ENCODE measurements at places on chromosomes 16 and 17.

DNA sequence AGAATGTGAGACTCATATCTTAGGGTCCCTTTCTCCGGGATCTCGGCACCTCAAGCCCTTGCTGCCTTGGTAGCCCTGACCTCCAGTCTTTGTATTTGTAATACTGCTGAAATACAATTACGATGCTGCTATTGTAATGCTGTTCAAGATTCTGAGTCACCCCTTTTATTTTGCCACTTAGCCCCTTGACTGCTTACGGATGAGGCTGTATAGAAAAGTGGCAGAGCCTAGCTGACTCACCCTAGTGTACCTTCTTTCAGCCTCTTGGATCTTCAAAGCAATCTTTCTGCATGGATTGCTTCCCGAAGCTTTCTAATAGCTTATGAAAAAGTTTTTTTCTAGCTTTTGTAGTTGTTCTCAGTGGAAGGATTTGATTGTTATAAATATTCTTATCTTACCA is 187.9 kb downstream of the KCNJ2 start:
- no peak for DNase-seq

GRCh38 chr17:52451294-52451861 is 292.9 kb upstream of the CA10 start:
- DNase-seq = no peak

- no peak for DNase-seq
These were observed 113.2 kb downstream of the MSI2 start for GRCh38 chr17:57369509-57369945.

GRCh38 chr16:71894921-71895678 is at the start of gene IST1:
IST1 (plus strand) TSS chr16:71895531; CDS start chr16:71915641, 20,110 bp downstream.
- peak; percentile 98 for DNase-seq

DNA sequence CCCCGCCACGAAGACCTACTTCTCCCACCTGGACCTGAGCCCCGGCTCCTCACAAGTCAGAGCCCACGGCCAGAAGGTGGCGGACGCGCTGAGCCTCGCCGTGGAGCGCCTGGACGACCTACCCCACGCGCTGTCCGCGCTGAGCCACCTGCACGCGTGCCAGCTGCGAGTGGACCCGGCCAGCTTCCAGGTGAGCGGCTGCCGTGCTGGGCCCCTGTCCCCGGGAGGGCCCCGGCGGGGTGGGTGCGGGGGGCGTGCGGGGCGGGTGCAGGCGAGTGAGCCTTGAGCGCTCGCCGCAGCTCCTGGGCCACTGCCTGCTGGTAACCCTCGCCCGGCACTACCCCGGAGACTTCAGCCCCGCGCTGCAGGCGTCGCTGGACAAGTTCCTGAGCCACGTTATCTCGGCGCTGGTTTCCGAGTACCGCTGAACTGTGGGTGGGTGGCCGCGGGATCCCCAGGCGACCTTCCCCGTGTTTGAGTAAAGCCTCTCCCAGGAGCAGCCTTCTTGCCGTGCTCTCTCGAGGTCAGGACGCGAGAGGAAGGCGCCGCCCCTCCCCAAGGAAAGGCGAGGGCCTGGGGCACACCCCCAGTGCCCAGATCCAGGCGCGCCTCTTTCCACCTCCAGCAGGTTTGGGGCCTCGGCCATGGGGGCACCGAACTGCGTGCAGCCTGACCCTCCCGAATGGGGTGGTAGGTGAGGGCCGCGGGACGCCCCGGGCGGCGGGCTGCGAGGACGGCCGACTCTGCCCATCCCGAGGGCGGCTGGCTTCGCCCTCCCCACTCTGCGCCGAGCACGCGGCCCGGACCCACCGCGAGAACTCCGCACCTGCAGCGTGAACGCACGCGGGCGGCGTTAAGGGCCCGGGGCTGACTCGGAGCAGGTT is 664 bp downstream of the HBQ1 start:
- peak; percentile 39 for DNase-seq

- no peak for DNase-seq
These were observed 292.0 kb upstream of the CCL2 start for GRCh38 chr17:33962857-33963655.

GRCh38 chr16:89050868-89051311 is 42.8 kb upstream of the ACSF3 start:
- no peak for DNase-seq

GRCh38 chr16:27549464-27549745 is 308 bp downstream of the GTF3C1 start:
- DNase-seq = no peak

- DNase-seq = no peak
These were observed 2.1 kb downstream of the FHOD1 start for GRCh38 chr16:67245186-67245585.

DNA sequence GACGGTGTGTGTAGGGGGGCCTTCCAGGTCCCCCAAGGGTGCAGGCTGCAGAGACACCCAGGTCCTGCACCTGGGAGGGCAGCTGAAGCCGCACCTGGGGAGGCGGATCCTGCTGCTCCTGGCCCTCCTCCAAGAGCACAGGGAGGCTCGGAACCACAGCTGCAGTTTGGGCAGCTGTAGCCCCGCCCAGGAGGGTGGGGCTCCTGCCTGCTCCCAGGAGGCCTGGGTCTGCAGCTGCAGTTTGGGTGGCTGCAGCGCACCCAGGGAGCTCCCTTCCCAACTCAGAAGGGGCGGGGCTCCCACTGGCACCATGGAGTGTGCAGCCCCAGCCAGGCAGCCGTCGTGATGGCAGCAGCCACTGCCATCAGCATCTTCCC is 69.4 kb upstream of the NKD1 start:
- DNase-seq = no peak

GRCh38 chr17:2593821-2594721 is 617 bp downstream of the PAFAH1B1 start:
- peak; percentile 89 for DNase-seq

DNA sequence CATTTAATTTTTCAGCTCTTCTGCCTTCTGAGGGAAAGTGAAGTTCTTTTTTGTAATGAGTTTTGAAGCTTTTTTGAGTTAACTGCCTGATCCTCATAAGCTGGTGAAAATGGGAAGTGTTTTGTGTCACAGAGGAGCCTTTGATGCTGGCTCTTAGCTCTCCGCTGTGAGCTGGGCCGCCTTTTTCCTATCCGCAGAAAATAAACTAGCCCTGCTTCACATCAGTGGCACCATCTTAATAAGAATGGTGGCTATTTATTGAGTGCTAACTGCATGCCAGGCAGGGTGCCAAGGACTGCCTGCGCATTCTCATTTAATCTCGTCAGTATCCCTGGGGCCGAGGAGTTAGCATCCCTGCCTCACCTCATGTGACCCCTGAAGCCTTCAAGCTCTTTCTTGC is 309.0 kb downstream of the CPPED1 start:
- DNase-seq = no peak

- peak; percentile 89 for DNase-seq
These were observed 7.0 kb upstream of the ARHGAP23 start for GRCh38 chr17:38421171-38421841.

- DNase-seq = no peak
These were observed 27.1 kb downstream of the ARSG start for GRCh38 chr17:68318103-68318991.

GRCh38 chr17:3722716-3723115 is 987 bp upstream of the HASPIN start:
- DNase-seq = no peak

DNA sequence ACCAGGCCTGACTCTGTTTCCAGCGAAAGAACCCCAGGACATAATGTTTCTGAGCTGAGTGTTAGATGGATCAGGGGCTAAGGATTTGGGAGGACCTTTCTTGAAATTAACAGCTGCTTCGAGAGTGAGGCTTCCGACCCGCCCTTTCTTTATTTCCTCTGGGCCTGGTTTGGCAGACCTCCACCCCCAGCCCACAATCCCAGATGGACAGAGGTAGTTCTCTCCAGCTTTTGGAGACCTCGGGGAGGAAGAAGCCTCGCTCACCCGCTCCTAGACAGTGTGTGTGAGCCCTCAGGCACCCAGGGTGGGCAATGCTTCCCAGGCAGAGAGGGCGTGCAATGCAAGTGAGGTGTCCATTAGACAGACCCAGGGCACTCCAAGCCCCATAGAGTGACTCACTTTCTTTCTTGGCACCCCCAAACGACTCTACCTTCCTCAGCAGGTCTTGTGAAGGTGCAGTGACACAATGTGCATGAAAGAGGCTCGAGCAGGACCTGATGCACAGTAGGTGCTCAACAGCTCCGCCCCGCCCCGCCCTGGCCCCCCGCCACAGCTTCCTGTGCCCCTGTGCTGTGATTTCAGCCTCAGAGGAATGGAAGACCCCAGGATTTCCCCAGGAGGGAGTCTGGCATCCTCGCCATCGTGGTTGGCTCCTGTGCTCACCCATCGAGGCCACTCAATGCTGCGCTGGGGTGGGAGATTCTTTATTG is 50.7 kb upstream of the TOB1 start:
- DNase-seq = no peak

DNA sequence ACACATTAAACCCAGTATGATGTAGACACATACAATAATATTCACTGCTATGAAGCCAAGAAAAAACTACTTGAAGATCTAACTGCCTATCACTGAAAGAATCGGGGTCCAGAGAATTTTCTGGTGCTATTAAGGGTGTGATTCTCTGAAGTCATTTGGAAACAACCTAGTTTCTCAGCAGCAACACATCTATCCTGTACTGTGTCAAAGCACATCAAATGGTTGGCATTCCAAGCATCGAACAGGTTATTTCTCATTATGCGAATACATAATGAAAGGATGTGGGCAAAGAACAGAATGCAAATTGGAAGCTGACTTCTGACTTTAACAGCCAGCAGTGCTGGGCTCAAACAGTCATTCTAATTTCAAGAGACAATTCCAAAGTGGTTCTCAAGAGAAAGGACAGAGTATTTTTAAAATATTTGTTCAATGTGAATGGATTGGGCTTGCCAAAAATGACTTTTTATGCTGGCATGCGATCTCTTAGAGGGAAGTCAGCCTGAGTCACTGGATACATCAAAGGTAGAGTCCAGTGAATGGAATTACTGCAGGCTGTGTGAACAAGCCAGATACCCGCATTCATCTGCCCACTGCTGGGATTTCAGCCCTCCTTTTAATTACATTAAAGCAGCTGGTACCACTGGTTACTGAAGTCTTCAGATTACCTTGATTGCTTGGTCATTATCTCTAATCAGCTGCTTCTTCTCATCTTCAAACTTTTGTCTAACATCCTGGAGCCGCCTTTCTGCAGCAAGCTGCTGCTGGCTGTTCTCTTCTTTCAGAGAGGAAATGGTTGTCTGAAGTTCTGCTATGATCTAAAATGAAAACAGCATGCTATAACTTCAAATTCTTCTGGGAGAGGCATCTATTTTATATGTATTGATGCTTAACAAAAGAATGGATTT is 181.2 kb upstream of the AXIN2 start:
- DNase-seq = peak; percentile 32

GRCh38 chr17:213286-214105 is 32.0 kb upstream of the DOC2B start:
- DNase-seq = no peak

DNA sequence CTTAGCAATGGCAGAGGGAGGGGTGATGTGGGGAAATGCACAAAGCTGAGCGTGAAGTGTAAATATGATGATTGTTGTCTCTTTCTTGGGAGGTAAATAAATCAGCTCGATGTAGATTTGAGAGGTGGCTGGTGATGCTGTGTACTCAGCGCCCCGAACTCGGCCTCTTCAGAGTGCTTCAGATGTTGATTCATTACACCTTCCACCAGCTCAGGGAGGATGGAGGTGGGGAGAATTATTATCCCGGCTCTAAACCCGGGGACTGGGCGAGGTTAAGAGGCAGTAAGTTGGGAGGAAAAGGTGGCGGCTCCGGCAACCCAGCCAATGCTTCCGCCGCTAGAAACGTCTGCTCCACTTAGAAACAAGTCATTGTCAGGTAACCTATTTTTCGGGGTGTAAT is 86.5 kb downstream of the RPA1 start:
- no peak for DNase-seq

- DNase-seq = no peak
These were observed 5.1 kb upstream of the HSBP1 start for GRCh38 chr16:83802554-83803205.

DNA sequence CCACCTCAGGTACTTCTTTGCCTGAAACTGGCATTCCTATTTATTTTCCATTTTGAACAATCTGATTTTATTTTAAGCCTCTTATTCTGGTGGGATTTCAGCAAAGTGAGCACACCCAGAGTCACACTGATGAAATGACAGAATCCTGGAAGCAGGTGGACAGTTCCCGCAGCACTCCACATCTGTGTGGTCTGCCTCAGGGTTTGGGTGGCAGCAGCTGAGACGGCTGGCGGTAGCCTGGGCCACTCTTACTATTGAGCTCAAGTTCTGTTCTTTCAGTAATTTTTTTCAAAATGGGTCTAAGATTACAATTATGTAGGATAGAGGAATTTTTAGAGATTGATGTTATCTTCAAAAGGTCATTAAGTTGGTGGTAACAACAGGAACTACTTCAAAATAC is 32.5 kb upstream of the ENDOV start:
- no peak for DNase-seq

- no peak for DNase-seq
These were observed 4.9 kb upstream of the HIGD1B start for GRCh38 chr17:44842748-44843147.

- DNase-seq = peak; percentile 19
These were observed 7.8 kb downstream of the WDR81 start for GRCh38 chr17:1732241-1732832.

DNA sequence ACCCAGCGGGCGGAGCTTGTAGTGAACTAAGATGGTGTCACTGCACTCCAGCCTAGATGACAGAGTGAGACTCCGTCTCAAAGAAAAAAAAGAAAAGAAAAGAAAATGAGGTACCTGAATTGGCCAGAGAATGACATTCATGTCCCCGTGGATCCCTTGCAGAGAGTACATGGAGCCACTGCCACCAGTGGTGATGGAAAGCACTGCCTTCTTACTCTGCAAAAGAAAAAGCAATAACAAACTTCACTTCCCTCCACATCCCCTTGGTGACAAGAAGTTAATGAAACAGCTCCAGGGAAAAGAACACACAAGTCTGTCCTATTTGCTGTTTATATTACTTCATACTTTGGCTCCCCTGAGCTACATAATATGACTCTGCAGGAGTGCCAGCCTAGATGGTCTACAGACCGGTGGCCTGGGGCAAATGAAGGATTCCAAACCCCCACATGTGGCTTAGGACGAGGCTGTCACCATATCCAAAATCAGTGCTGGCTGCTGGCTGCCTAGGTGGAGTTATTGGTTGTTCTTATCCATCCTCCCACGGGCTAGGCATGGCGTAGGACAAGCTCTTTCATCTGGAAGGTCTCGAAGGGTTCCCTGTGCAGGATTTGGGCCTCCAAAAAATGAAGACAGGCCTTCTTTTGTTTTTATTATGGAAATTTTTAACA is 13.3 kb downstream of the NQO1 start:
- no peak for DNase-seq

DNA sequence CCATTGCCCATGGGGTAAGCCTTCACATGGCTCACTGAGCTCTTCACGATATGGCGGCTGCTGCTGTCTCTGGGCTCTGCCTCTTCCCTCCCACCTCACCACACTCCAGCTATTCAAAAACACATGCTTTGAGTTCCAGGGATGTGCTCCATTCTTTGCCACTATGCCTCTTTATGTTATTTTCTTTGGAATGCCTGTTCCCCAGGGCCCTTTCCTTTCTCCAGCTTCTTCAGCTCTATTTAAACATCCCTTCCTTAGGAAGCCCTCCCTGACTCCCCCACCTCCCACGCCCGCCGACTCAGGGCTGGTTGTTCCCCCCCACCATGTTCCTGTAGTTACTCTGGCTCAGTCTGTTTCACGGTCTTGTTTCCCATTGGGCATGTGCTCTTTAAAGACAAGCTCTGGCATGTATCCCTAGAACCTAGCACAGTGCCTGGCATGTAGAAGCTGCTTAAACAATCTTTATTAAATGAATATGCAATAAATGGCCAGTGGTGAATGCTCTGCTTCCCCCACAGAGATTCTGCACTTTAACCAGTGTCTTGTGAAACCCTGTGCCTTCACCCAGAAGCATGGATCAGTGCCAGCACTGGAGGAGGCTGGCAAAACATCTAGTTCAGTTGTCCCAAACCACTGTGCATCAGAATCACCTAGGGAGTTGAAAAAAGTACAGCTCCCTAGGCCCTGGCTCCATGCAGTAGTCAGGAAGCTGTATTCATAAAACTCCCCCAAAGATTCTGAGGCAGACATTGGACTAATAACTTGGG is 6.9 kb downstream of the MYCBPAP start:
- DNase-seq = no peak

All from right hindlimb (tissue), 1 donor.